MV-4-11 (cell line): ENCODE measurements at places on chromosomes 6 and 20.

GRCh38 chr6:80939898-80940297 lies 812.6 kb downstream of the TENT5A start:
- no peak for DNase-seq

DNA sequence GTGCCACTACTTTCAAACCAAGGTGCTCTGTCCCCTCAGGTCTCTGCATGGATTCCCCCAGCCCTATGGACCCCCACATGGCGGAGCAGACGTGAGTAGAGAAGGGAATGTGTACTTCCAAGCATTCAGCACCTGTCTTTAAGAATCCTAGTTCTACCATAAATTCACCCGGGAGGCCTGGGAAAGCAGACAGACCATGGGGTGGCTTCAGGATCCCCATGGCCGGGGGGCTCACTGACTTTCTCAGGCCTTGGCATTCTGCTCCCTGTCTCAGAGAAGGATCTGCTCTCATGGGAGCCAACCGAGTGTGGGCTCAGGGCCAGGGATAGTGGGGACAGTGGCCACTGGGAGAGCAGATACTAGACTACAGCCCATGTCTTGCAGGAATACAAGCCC lies 2.3 kb downstream of the CDC25B start:
- DNase-seq, result no peak

DNA sequence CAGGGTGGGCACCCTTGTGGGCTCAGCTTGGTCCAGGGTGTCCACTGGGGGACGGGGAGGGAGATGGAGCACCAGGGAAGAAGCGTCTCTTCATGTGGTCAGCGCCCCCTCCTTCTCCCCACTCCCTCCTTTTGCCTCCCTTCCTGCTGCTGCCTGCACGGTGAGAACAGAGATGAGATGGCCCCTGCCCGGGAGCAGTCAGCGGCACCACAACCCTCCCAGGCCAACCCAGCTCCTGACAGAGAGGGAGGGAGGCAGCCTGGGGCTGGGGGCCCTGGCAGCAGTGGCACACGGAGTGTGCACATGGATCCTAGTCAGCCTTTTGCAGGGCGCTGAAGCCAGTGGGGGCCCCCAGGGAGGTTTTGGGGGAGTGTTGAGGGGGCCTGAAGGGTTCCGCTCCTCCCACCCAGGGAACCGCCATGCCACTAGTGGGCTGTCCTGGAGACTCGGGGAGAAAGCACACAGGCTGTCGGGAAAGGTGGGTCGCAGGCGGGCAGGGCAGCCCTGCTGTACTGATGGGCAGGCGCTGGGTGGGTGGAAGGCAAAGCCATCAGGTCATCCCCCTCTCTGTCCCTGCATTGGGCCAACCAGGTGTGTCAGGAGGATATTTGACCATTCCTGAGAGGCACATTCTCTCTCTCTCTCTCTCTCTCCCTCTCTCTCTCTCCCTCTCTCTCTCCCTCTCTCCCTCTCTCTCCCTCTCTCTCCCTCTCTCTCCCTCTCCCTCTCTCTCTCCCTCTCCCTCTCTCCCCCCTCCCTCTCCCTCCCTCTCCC lies 94.3 kb upstream of the BHLHE23 start:
- DNase-seq, result no peak

GRCh38 chr6:65075705-65076230 lies 631.3 kb downstream of the EYS start:
- peak; percentile 12 for DNase-seq

- peak; percentile 28 for DNase-seq
These were observed 59.0 kb upstream of the RNF146 start for GRCh38 chr6:127207591-127208120.

- no peak for DNase-seq
These were observed 12.2 kb upstream of the GCLC start for GRCh38 chr6:53556986-53557715.
